Endodermal cell (in vitro differentiated cells): ENCODE measurements at places on chromosomes 7 and 10.

GRCh38 chr10:48970654-48971053 lies 31.0 kb upstream of the LRRC18 start:
- no peak for DNase-seq

DNA sequence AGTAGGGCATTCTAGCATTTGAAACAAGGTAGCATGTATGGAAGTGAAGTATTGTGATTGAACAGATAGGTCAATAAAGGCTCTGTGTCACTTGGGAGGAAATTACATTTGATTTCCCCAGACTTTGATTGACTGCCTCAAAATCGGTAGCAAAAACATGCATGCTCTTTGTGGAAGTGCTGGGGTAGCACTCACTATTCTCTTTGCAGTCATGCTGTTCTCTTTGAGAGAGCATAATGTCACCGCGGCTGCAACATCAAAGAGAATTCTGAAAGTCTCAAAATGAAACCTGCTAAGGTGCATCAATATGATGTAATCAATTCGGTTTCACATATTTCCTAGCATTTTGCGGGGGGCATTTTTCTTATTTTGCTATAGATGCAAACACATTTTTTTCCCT lies 64.2 kb downstream of the ARMC3 start:
- no peak for DNase-seq

DNA sequence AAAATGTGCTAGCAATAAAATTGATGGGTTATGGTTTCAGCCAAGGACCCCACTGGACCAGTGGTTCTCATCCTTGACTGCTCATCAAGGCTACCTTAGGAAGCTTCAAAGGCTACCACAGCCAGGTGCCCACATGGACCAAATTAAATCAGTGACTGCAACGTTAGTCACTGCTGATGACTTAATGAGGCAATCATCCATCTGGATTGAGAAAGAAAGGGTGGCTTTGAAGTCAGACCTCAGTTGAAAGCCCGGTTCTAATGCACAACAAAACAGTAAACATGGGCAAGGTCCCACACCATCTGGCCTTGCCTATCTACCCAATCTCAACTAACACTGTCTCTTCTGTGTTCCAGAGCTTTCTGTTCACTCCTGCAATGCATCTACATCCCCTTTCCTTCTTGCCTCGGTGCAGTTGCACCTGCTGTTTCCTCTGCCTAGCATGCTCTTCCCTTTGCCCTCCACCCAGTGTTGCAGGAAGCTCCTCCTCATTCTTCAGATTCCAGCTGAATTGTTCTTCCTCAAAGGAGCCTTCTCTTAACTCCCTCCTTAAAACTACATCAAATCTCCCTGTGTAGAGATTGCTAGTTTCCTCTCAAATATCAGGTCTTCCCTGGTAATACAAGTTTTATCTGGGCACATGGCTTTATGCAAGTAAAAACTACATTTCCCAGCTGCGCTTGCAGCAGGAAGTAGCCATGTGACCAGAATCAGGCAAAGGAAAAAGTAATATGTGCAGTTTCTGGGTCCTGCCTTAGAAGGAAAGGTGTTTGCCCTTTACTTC lies 10.3 kb upstream of the KCNK18 start:
- no peak for DNase-seq

GRCh38 chr10:24209946-24210491 lies 1.1 kb downstream of the KIAA1217 start:
- peak; percentile 56 for DNase-seq

DNA sequence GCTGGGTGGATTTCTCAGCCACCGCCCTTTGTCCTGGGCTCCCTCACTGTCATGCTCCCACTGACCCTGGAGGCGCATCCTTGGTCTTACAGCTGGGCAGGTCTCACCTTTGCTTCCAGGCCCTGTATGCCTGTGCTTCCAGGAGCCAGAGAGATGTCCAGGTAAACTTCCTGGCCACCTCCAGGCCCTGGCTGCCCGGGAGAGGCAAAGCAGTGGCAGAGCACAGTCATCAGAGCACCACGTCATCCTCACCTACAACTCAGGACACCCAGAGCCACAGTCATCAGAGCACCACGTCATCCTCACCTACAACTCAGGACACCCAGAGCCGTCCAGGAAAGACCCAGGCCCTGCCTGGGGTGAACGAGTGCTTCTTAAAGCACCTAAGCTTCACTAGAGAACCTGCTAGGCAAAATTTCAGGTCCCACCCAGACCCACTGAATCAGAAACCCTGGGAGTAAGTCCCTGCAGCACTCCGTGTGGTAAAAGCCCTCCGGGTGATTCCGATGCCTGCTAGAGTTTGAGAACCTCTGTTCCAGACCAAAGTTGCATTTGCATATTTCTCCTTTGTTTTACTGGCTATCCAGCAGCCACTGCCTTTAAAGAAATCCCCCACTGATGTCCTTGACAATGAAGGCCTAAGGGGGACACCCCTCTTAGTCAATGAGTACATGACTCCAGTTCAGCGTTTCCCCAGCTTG lies 62.3 kb downstream of the DLG5 start:
- DNase-seq, result no peak

- DNase-seq, result peak; percentile 75
Observed at GRCh38 chr7:151631570-151631952, 111.9 kb upstream of the RHEB start.

DNA sequence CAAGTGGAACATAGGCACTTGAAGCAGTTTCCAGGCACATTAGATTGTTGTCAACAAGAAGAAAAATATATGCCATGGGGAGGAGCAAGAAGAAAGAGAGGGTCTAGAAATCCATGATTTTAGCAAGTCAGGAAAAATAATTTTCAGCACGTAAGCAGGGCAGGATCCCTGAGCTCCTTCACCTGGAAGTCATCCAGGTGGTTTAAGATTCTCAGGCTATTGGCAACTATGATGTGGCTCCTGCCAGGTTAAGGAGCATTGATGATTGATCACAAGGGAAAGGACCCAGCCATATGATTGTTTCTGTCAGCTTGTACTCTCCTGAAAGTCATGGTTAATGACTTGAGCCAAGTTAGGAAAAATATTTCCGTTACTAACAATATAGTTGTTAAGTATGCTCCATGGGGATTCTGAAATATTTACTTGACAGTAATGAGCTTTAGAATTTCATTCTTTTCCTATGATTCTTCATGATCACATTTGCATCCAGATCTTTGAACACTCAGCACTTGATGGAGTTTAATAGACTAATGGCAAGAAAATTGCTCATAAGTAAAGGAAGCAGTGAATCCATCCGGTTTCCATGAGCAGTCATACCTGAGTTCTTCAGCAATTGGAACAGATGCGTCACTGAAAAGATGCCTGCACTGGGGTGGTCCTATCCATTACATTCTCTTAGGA lies 209.1 kb downstream of the BICC1 start:
- no peak for DNase-seq

GRCh38 chr7:132782777-132783640 lies 206.7 kb upstream of the PLXNA4 start:
- DNase-seq, result no peak

DNA sequence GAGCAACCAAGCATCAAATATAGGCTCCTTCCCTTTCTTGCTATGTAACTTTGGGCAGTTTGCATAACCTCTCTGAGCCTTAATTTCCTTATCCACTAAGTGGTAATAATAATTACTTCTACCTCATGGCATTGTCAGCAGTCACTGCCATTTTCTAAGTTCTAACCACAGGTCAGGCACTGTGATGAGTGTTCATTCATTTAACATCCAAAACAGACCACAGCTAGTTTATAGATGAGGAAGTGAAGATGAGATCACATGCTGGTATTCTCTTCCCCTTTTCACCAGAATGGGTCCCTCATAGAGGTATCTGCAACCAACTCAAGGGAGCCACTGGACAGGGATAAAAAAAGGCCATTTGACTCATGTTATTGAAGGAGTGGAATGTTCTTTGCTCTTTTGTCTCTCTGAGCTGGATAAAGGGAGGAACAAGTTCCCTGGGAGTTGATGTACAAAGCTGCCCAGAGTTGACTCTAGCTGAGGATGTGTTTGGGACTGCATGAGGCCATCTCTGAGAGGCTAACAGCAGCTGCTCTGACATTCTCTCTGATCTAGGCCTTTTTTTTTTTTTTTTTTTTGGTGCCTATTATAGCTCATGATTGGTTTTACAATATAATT lies 65.0 kb downstream of the DNAJC12 start:
- DNase-seq, result no peak

- DNase-seq, result no peak
Observed at GRCh38 chr7:105493923-105494315, 28.2 kb downstream of the PUS7 start.

DNA sequence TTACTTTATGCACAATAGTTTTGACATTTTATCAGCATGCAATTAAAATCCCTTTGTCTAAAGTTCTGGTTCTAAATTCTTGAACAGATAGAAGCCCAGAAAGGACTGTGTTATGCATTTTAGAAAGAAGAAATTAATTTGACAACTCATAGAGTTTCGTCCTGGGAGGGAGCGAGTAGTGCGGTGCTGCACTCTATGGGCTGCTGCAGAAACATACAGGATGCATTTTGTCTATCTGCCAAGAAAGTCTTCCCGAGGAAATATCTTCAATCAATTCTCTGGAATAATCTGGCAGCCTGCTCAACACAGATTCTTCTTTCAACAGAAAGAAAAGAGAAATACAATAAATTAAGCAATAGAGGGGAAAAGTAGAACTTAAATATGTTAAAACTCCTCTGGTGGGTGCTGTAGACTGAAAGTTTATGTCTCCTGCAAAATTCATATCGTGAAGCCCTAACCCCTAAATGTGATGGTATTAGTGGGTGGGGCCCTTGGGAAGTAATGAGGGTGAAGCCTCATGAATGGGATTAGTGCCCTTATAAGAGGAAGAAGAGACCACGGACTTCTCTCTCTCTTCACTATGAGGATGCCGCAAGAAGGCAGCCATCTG lies 39.0 kb upstream of the IFRD1 start:
- no peak for DNase-seq

GRCh38 chr7:42671627-42672026 lies 240.2 kb downstream of the C7orf25 start:
- DNase-seq, result no peak

GRCh38 chr7:19392246-19392645 lies 247.0 kb upstream of the FERD3L start:
- DNase-seq, result no peak

GRCh38 chr7:122622682-122623081 lies 76.2 kb downstream of the RNF133 start:
- DNase-seq, result no peak

GRCh38 chr10:31678575-31679516 lies 249.8 kb downstream of the ARHGAP12 start:
- no peak for DNase-seq
